Left cardiac atrium (tissue), 4 donors: ENCODE measurements at places on chromosomes 12 and 14. TPM values are rescaled to one million over a fixed set of nuclear protein-coding genes. Genes with fewer than 3 reads are reported as not detected.

The DPF3 gene
- total RNA-seq = 18.9 TPM

The GPR68 gene
- 0.94 TPM for total RNA-seq

The ACVRL1 gene
- 65.2 TPM for total RNA-seq

The GPX2 gene
- not detected for total RNA-seq

The NAA30 gene
- total RNA-seq = 17.1 TPM

The POTEG gene
- total RNA-seq = not detected

The KRT6C gene
- total RNA-seq = not detected

The SPTB gene
- total RNA-seq = 63.6 TPM

The BLOC1S1 gene
- 119 TPM for total RNA-seq

The SYCP3 gene
- not detected for total RNA-seq

The DDX55 gene
- 8.1 TPM for total RNA-seq
